ENCODE measurements at places on chromosomes 12 and 14.

GRCh38 chr14:74586681-74587362 lies 25.2 kb downstream of the LTBP2 start:
- no peak for DNase-seq

- DNase-seq = no peak
These were observed 19.4 kb downstream of the ALDH6A1 start for GRCh38 chr14:74064883-74065282.

DNA sequence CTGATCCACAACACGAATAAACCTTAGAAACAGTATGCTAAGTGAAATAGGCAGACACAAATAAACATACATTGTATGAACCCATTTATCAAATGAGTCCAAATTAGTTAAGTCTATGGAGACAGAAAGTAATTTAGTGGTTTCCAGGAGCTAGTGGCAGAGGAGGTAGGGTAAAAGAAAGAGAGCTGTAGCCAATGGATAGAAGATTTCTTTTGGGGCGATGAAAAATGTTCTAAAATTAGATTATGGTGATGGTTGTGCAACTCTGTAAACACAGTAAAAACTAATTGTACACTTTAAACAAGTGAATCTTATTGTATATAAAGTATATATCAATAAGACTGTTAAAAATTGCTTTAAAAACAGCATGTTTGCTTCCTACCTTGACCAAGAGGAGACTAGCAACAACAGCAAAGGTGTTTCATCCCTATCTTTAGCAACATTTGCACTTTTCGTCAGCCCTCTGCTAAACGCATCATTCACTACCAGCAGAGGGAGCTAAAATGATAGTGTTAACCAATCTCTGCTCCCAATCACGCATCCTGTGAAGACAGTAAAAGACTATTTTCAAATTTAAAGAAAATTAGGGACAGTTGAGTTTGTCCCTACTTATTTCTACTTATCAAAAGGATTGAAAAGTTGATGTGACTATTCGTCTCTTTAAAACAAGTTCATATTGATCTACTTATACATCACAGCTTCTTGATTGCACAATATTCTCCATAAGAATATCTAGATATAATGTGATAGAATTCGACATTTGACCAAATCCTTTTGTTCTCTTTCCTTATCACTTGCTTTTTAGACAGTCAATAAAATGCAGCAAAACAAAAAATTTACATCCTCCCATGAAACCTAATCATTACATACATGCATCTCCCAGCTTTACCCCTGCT lies 24.0 kb upstream of the LGR5 start:
- DNase-seq = peak; percentile 81

GRCh38 chr12:116141833-116142162 lies 135.7 kb downstream of the MED13L start:
- DNase-seq = no peak

- peak; percentile 63 for DNase-seq
These were observed 187.3 kb downstream of the CHST11 start for GRCh38 chr12:104643819-104644669.

GRCh38 chr14:80930095-80930494 lies 11.4 kb downstream of the CEP128 start:
- no peak for DNase-seq

- no peak for DNase-seq
These were observed 47.9 kb upstream of the PTGDR start for GRCh38 chr14:52219488-52220084.

DNA sequence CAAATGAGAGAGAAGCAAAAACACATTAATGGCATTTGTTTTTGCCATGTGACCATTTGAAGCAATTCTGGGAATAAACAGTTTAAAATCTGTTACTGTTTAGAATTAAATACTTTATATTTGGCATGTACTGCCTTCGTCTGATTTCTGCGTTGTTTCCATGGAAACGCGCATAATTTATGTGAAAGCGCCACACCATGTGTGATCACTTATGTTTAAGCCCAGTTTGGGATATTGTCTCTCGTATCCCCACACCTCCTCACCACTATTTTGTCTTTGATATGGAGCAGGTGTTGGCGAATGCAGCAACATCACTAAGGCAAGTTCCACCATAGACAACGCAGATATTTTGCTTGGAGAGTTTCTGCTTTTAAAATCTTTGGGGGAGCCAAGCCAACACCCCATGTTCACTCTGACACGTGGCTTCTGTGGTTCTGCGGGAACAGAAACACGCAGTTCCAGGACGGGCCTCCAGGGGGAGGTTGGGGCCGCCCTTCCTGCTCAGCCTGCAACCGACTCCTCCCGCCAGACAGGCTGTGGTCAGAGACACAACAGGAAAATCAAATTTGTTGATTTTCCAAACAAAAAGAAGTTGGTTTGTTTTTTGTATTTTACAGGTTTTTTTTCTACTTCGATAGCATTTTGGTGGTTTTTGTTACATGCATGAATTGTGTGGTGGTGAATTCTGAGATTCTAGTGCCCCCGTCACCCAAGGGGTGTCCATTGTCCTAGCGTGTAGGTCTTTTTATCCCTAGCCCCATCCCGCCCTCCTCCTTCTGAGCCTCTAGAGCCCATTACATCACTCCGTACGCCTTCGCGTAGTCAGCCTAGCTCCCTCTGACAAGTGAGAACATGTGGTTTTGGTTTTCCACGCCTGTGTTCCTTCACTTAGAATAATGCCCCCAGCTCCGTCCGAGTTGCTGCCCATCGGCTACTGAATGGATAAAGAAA lies 101.9 kb upstream of the SFSWAP start:
- peak; percentile 87 for DNase-seq

DNA sequence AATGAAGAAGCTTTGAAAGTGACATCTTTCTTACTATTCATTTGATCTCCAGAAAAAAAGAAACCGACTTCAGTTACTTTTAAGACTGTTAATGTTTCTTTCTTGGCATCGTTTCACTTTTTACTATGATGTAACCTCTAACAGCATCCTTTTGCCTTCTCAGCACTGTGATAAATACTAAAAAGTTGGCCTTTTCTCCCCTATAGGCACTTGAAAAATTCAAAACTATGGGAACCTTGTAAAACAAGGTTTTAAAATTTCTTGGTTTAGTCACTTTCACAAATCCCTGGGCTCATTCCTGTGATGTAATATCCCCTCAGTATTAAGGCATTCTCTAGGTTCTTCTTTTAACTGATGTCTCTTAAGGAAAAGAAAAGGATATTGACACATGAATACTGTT lies 281.8 kb downstream of the EGLN3 start:
- no peak for DNase-seq

GRCh38 chr12:2417481-2418160 lies 364.8 kb downstream of the CACNA1C start:
- no peak for DNase-seq

GRCh38 chr12:67780580-67781084 lies 132.1 kb downstream of the DYRK2 start:
- DNase-seq = no peak

DNA sequence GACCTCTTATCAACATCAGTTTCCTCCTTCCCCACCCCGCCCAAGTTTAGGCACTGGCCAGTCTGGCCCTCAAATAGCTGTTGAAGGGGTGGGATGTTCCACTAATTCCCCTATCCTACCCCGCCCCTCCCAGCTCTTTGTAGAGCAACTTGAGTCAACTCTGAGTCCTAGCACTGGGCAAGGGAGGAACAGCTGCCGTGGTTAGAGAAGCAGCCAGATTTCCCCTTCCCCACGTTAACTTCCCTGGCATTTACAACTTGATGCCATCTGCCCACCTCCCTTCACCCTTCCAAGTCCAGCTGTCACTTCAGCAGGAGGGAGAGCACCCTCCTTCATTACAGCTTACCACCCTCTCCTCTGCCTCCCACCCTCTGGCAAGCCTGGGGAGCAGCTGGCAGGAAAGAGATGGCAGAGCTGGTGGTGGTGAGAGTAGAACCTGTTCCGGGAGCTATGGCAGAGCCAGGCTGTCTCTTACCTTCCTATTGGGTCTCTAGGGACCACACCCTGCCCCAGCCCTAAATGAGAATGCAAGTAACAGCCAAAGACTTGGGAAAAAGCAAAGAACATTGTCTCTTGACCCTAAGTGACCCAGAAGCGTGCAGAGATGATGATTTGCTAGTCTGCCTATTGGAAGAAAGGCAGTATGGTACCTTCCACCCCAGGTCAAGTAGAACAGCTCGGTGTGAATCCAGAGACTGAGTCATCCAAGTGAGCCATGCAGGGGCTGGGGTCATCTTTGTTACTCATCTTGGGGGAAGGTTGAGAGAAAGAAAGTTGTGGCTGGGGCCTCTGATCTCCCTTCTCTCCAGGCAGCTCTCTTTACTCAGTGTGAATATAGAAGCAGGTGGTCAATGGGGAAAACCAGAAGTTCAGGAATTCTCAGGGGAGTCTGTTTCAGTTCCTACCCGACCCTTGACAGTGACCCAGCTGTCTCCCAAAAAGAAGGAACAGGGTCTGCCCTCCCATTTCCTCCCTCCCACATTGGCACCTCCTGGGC lies 1.5 kb downstream of the BLOC1S1 start:
- DNase-seq = no peak

GRCh38 chr14:73943083-73943482 lies 6.8 kb downstream of the FAM161B start:
- DNase-seq = peak; percentile 42

GRCh38 chr14:103879570-103880347 lies 32.4 kb upstream of the PPP1R13B start:
- no peak for DNase-seq

GRCh38 chr14:103366741-103367140 lies 18.5 kb upstream of the MARK3 start:
- DNase-seq = no peak

GRCh38 chr12:26651566-26652188 lies 181.3 kb downstream of the ITPR2 start:
- peak; percentile 75 for DNase-seq

DNA sequence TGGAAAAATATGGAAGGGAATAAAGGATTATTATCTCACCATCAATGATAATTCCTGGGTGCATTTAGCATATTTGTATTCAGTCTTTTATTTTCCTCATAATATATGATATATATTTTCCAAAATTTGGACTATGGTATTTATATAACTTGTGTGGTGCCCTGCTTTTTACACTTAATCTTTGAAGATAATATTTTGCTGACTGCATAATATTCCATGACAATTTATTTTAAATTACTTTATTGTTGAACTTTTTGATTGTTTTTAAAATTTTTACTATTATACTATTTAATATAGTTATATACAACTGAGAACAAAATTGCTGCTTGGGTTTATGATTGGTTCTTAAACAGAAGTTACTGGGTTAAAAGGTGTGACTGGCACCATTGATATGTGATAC lies 212.3 kb downstream of the TTC6 start:
- no peak for DNase-seq

- DNase-seq = peak; percentile 39
These were observed 566 bp upstream of the PRDM4 start for GRCh38 chr12:107761502-107761904.
